NCI-H2081 treated with DMSO at 0.1 percent for 48 hours (cell line): ENCODE measurements at places on chromosomes 11 and 22.

GRCh38 chr11:107549253-107549953, 16.1 kb downstream of the ALKBH8 start:
- no peak for DNase-seq

DNA sequence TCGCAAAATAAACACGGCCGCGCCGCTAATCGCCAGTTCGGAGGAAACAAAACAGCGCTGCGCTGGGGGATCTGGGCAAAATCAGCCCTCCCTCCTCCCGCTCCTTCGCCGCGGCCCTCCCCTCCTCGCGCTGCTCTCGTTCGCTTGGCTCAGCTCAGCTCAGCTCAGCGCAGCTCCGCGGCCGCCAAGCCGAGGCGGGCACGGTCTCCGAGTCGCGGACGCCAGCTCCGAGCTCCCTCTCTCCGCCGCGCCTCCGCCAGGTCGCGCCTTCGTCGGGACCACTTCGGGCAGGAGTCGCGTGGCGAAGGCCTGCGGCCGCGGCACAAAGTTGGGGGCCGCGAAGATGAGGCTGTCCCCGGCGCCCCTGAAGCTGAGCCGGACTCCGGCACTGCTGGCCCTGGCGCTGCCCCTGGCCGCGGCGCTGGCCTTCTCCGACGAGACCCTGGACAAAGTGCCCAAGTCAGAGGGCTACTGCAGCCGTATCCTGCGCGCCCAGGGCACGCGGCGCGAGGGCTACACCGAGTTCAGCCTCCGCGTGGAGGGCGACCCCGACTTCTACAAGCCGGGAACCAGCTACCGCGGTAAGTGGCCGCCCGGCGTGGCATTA, at the start of gene SPON1:
Gene SPON1 (plus strand): TSS at position 162 of the 607 bp plus-strand sequence. CDS start 182 bp downstream, at position 344.
- no peak for DNase-seq

DNA sequence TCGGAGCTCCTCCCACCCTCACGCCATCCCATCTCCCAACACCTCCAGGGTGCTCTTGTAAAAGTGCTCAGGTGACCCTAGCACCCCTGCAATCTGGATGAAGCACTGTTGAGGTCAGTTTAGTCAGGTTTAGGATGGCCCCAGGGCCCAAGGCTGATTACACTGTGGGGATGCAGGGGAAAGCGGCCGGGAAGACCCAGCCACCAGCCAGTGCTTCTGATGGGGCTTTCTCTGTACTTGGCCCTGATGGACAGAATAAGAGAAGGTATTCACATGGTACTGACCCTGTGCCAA, 28.7 kb downstream of the TPBGL start:
- no peak for DNase-seq

- no peak for DNase-seq
Measured at GRCh38 chr22:40194656-40195055, 16.9 kb downstream of the TNRC6B start.

- DNase-seq, result no peak
Measured at GRCh38 chr11:1130276-1131032, 27.3 kb upstream of the MUC5AC start.
